H9 (cell line): ENCODE measurements at places on chromosomes 13 and 19. TPM values are rescaled to one million over a fixed set of nuclear protein-coding genes. Genes with fewer than 3 reads are reported as not detected.

Gene ADGRL1
- 116 and 117 TPM in 2 replicates for total RNA-seq

- H3K4me1 ChIP-seq = no peaks in the 10 kb centered on the region
- no peak overlapping the region for H3K4me3 ChIP-seq
- H3K27ac ChIP-seq = no peak overlapping the region
These were observed 55.5 kb downstream of the BRCA2 start for GRCh38 chr13:32370805-32371204.

GRCh38 chr13:44395976-44396694 lies 22.5 kb downstream of the SERP2 start:
- DNase-seq = no peak
- no peaks in the 10 kb centered on the region for H3K27me3 ChIP-seq
- 0 out of 2 replicates have a peak, but pooled peaks cover 2% of the 10 kb centered on the region for H3K4me1 ChIP-seq
- no peak overlapping the region for H3K4me3 ChIP-seq
- H3K27ac ChIP-seq = no peak overlapping the region

Gene PPP1R12C
- total RNA-seq = 79.9 and 87.7 TPM in 2 replicates

- no peak for DNase-seq
- H3K27ac ChIP-seq = no peak overlapping the region
- H3K36me3 ChIP-seq = peaks cover 4% of the 10 kb centered on the region
These were observed 289.2 kb downstream of the FGF9 start for GRCh38 chr13:21960108-21960507.

DNA sequence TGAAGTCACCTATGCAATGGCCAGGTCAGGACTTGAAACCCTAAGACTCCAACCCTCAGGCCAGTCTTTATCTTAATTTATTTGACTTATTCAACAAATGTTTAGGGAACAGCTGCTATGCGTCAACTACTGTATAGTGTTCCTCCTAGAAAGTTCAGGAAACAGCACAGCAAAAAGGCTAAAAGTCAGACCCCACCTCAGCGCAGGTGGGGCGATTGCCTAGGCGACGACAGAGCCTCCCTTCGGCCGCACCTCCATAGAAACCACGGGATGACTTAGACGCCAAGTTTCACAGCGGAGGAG lies 502 bp downstream of the VRK3 start:
- DNase-seq = no peak
- H3K27me3 ChIP-seq = no peaks in the 10 kb centered on the region
- H3K4me3 ChIP-seq = peak overlapping the region; percentile 99
- no peak overlapping the region for H3K27ac ChIP-seq
- H3K4me1 ChIP-seq = peaks cover 3% of the 10 kb centered on the region; the same call in 1 of the 2 replicates
- H3K36me3 ChIP-seq = peaks cover 14% of the 10 kb centered on the region

Gene NXNL1
- not detected in 2 replicates for total RNA-seq

DNA sequence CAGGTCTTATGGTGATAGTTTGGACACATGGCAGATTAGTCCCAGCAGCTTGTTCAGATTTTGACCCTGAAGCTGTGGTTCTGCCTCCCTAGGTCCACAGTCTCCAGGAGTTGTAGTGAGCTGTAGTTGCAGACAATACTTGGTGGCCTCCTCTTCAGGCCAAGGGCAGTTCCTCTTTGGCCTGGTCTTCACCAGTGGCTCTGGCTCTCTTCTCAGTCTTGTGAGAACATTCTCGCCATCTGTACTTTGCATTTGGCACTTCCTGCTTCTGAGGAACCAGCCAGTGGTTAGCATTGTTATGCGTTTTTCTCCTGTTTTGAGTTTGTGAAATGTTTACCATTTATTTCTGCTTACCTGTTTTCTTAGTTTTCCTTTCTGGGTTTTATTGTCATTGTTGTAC lies 40.7 kb downstream of the PCCA start:
- no peak for DNase-seq
- no peak overlapping the region for H3K27ac ChIP-seq
- peaks cover 5% of the 10 kb centered on the region; the same call in 1 of the 2 replicates for H3K4me1 ChIP-seq
- no peak overlapping the region for H3K4me3 ChIP-seq

Gene RAB3A
- 6.8 and 8.5 TPM in 2 replicates for total RNA-seq

DNA sequence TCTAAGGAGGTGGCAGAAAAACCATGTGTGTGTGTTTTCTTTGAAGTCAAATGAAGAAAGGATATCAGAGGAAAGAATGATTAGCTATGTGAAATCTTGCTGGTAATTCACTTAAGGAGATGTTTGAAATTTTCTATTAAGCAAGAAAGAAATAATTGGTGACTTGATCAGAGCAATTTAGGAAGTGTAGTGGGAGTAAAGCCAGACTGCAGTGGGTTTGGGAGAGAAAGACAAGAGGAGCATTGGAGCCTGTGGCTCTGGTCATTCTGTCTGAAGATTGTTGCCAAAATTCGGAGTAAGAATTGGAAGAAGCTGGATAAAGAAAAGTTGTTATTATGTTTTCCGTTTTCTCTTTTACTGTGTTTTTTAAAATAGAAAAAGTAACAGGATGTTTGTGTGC lies 640.5 kb downstream of the GPC5 start:
- H3K36me3 ChIP-seq = no peaks in the 10 kb centered on the region
- no peak for DNase-seq
- H3K27ac ChIP-seq = no peak overlapping the region
- no peaks in the 10 kb centered on the region for H3K27me3 ChIP-seq
- no peak overlapping the region for H3K4me3 ChIP-seq
- no peaks in the 10 kb centered on the region for H3K4me1 ChIP-seq

Gene GFY
- total RNA-seq = 1.1 and 1.3 TPM in 2 replicates

DNA sequence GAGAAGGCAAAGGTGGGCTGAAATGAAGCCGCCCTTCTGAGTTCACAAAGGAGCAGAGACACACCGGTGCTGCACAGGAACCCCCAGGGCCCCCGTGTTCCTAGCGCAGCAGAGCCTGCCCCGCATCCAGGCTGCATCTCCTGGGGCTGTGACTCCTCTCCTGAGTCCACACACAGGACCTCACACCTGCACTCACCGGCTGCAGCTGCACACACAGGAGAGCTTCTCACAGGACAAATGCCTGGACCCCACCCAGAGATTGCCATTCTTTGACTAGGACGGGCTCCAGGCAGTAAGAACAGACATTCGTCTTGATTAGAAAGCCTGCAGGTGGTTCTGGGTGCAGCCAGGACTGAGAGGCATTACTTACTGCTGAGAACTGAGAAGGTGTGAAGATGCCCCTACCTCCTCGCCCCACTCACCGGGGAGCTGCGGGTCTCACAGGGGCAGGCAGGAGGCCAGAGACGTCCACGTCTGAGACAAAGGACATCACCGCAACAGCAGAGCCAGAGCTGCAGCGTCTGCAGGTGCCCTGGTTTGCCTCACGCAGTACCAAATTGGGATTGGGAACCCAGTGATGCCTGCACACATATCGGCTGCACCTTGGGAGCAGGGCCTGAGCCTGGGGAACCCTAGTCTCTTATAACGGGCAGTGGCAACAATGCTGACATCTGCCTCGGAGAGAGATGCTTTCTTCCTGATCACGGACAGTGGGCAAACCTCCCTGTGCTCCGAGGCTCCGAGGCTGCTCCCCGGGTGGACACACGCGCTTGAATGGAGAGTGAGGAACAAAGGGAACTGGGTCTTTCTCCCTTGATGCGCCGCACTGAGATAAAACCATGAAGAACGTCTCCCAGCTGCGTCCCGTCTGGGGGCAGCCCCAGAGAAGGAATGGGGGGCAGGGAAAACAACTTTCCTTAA lies 50.4 kb downstream of the RASA3 start:
- H3K36me3 ChIP-seq = no peaks in the 10 kb centered on the region
- H3K4me3 ChIP-seq = no peak overlapping the region
- no peak overlapping the region for H3K27ac ChIP-seq
- no peaks in the 10 kb centered on the region; the same call in 1 of the 2 replicates for H3K4me1 ChIP-seq

Gene BEST2
- 1.6 and 2.0 TPM in 2 replicates for total RNA-seq

GRCh38 chr19:48481846-48482639 lies 12.9 kb downstream of the CYTH2 start:
- H3K36me3 ChIP-seq = peaks cover 12% of the 10 kb centered on the region
- no peaks in the 10 kb centered on the region for H3K4me1 ChIP-seq
- no peak overlapping the region for H3K4me3 ChIP-seq
- no peak overlapping the region for H3K27ac ChIP-seq
- no peak for DNase-seq

- DNase-seq = peak; percentile 36
- H3K36me3 ChIP-seq = no peaks in the 10 kb centered on the region
- no peaks in the 10 kb centered on the region for H3K4me1 ChIP-seq
- no peak overlapping the region for H3K4me3 ChIP-seq
- H3K27ac ChIP-seq = no peak overlapping the region
These were observed 435.9 kb upstream of the SGCG start for GRCh38 chr13:22744688-22745452.

GRCh38 chr13:50842251-50842989 lies 1.1 kb downstream of the DLEU7 start:
- peaks cover 2% of the 10 kb centered on the region; the same call in 1 of the 2 replicates for H3K27me3 ChIP-seq
- no peak for DNase-seq

- peak overlapping the region; percentile 87 for H3K27ac ChIP-seq
- H3K36me3 ChIP-seq = peaks cover 17% of the 10 kb centered on the region
- H3K4me3 ChIP-seq = peak overlapping the region; percentile 91
- DNase-seq = peak; percentile 97
These were observed 41.6 kb upstream of the ZNF730 start for GRCh38 chr19:23075031-23075733.

- H3K27me3 ChIP-seq = no peaks in the 10 kb centered on the region
- H3K27ac ChIP-seq = no peak overlapping the region
- peak; percentile 56 for DNase-seq
- peak overlapping the region; percentile 60 for H3K4me3 ChIP-seq
- H3K36me3 ChIP-seq = peaks cover 1% of the 10 kb centered on the region; the same call in 1 of the 2 replicates
These were observed 20.3 kb downstream of the XPO4 start for GRCh38 chr13:20882206-20882605.

DNA sequence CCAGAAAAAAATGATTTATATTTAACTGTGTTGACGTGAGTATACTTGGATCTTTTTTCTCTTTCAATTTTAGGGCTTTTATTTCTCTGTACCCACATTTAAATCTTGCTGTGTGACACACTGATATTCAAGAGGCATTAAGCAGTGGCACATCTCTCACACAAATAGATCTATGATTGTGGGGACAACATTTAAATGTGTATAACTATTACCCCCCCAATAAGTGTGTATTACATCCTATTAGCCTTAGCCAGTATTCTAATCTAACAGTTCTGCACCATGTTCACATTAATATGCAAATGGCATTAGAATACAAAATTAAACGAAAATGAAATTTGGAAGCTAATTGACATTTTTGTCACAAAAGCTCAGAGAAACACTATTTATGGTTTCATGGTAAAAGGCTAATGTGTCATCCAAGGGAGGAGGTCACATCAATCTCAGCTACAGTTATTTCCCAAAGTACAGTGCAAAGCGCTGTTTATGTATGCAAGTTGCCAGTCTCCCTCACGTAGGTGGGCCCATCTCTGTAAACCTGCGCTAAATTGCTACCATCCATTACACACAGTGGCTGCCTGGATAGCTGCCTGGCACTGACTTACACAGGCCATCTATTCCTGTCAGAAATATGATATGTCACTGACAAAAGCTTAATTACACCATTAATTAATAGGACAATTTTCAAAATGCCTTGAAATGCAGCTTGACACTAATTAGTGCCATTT lies 984.7 kb upstream of the PCDH9 start:
- DNase-seq = no peak
- no peak overlapping the region for H3K27ac ChIP-seq
- H3K4me3 ChIP-seq = no peak overlapping the region
- H3K4me1 ChIP-seq = no peaks in the 10 kb centered on the region; the same call in 1 of the 2 replicates
- H3K36me3 ChIP-seq = no peaks in the 10 kb centered on the region
- H3K27me3 ChIP-seq = no peaks in the 10 kb centered on the region

DNA sequence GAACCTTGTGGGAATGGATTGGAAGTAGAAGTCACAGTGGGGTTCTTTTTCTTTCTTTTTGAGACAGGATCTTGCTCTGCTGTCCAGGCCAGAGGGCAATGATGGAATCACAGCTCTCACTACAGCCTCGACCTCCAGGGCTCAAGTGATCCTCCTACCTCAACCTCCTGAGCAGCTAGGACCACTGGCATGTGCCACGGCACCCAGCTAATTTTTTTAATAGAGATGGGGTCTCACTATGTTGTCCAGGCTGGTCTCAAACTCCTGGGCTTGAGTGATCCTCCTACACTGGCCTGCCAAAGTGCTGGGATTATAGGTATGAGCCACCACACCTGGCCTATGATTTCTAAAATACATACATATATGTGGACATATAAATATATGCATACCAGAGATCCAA lies 111.4 kb downstream of the MYCBP2 start:
- H3K4me3 ChIP-seq = no peak overlapping the region
- no peaks in the 10 kb centered on the region for H3K4me1 ChIP-seq
- no peak overlapping the region for H3K27ac ChIP-seq
- H3K36me3 ChIP-seq = peaks cover 26% of the 10 kb centered on the region

DNA sequence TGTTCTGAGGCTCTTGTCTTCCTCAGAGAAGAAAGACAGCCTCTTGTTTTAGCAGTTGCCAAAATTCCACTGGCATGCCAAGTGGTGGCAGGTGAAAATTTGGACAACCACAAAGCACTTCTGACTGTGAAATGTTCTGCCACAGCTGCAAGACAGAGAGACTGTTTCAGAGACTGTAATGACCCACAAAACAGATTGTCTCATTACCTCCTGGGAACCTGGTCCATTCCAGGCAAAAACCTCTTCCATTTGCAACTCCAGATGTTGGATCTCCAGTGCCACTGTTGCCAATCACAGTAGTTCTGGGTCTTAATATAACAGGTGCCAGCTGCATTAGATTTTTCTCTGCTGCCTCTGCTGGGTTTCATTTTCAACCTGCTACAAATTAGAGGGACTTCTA lies 911.5 kb downstream of the UQCRFS1 start:
- H3K36me3 ChIP-seq = no peaks in the 10 kb centered on the region; the same call in 2 of the 3 replicates
- DNase-seq = no peak
- no peak overlapping the region for H3K27ac ChIP-seq
- no peaks in the 10 kb centered on the region for H3K4me1 ChIP-seq

Gene C1QTNF9
- total RNA-seq = not detected in 2 replicates

Gene ADAMTSL5
- total RNA-seq = 1.4 and 1.5 TPM in 2 replicates

GRCh38 chr13:50404116-50404515 lies 388.9 kb downstream of the KCNRG start:
- no peaks in the 10 kb centered on the region for H3K4me1 ChIP-seq
- H3K27ac ChIP-seq = no peak overlapping the region
- H3K4me3 ChIP-seq = no peak overlapping the region
- no peaks in the 10 kb centered on the region for H3K36me3 ChIP-seq
- DNase-seq = no peak
- H3K27me3 ChIP-seq = no peaks in the 10 kb centered on the region

Gene ERICH4
- not detected in 2 replicates for total RNA-seq

DNA sequence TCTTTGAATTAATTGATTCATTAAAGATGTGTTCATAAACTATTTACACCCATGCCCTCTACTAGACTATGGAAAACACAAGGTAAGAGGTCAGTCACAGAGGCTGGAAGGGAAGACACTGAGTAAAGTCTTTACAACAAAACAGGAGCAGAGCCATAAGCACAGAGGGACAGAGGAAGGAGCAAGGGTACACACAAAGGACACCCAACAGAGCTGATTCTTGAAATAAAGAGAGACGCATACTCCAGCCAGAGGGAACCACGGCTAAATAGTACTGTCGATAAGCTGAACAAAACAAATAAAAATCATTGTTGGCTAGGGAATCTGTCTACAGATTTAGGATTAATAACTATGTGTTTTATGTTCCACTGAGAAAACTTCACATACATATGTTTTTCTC lies 289.2 kb downstream of the EFNB2 start:
- no peaks in the 10 kb centered on the region for H3K36me3 ChIP-seq
- peaks cover 2% of the 10 kb centered on the region; the same call in 1 of the 2 replicates for H3K4me1 ChIP-seq
- no peak overlapping the region for H3K4me3 ChIP-seq
- no peak for DNase-seq
